ENCODE measurements at places on chromosomes 1 and 21. TPM values are rescaled to one million over a fixed set of nuclear protein-coding genes. Genes with fewer than 3 reads are reported as not detected.

FCAMR gene
- total RNA-seq, result not detected

F13B gene
- total RNA-seq, result 1.3 TPM

HSPB7 gene
- total RNA-seq, result 1.9 TPM

SPATA45 gene
- not detected for total RNA-seq

DNA sequence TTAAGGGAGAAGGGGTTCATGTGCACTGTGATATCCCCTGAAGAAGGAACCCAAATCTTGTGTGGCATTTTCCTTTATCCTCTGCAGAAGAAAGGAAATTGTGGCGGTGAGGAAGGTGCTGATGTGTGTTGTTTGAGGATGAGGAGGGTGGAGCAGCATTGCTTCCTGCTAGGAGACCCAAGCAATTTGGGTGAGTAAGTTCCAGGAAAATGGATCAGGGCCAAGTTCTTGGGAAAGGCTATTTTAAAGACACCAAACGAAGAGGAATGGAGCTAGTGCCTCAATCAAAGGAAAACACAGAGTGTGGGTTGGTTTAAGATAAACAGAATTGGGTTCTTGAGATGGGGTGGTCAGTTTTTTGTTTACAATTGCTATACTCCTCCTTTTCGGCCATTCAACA is 86.7 kb upstream of the MARK1 start:
- no peak for DNase-seq

- DNase-seq, result no peak
These were observed 44.8 kb downstream of the RUNX1 start for GRCh38 chr21:35004314-35004713.

DNA sequence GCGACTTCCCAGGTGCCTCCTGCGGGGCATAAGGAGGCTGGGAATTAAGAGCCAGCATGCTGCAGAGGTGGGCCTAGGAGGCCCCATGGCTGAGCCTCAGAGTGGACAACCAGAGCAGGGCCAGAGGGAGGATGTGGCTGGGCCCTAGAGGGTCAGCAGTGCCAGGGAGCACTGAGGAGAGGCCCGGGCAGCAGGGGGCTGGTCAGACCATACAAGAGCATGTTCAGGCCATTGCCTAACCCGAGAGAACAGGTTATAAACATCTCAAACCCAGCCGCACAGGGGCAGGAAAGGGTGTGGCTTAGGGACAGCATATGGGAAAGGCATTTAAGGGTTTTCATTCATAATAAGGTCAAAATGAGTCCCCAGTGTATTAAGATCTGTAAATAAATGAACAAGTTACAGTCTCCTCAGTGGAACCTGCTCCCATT is 51.1 kb downstream of the IER5 start:
- DNase-seq, result peak; percentile 45

GRCh38 chr1:27350663-27351540 is 9.1 kb downstream of the SYTL1 start:
- DNase-seq, result no peak

- DNase-seq, result no peak
These were observed 117.7 kb downstream of the SLC45A1 start for GRCh38 chr1:8435569-8436071.

GRCh38 chr1:101540161-101540560 is 303.3 kb downstream of the S1PR1 start:
- DNase-seq, result no peak

DNA sequence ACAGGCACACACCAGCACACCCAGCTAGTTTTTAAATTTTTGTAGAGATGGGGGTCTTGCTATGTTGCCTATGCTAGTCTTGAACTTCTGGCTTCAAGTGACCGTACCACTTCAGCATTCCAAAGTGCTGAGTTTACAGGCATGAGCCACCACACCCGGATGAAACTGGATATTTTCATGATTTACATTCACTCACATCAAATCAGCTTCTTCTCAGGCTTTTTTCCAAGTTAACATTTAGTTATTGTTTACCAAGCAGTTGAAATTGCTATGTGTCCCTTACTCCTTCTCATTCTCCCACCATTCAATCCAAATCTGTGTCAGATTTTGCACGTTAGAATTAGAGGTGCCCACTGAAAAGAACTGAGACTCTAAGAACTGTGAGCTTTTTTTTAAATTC is 18.4 kb downstream of the RIT1 start:
- DNase-seq, result peak; percentile 53

GRCh38 chr1:109791495-109792043 is 27.8 kb upstream of the EPS8L3 start:
- no peak for DNase-seq

- no peak for DNase-seq
These were observed 1.5 kb downstream of the PROX1 start for GRCh38 chr1:213989002-213989855.
